ENCODE measurements at places on chromosomes 4 and X.

- DNase-seq = peak; percentile 61
Observed at GRCh38 chr4:184845367-184846021, 19.7 kb upstream of the ACSL1 start.

DNA sequence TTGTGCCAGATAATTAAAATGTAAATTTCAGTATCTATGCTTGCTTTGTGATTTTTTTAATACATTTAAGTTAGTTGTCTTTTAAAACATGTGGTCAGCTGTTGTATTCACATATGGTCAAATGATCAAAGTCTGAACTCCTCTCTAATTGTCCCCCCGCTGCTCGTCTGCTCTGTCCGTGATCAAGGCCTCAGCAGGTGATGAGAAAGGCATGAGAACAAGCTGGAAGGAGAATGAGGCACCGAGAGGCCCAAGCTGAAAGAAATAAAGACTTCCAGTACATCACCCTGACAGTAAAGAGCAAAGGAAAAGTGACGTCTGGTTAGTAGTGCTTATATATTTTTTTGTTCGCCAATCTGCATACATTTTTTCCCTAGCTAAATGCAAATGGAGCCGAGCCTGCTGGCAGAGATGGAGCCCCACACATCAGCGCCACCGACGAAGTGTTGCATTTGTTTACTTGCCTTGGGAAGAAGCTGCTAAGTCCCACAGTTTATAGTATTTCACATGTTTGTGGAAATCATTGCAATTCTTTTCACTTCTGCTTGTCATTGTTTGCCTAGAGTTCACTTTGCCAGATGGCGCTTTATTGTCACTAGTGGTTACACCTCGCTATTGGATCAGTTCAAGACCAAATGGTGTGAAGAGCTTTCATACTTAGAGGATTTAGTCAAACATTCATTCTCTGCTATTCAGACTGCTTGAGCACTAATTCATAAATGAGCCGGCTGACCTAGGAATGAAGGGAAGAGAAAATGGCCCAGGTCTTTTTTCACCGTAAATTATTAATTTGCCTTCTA lies 181.5 kb downstream of the ZIC3 start:
- DNase-seq = no peak

DNA sequence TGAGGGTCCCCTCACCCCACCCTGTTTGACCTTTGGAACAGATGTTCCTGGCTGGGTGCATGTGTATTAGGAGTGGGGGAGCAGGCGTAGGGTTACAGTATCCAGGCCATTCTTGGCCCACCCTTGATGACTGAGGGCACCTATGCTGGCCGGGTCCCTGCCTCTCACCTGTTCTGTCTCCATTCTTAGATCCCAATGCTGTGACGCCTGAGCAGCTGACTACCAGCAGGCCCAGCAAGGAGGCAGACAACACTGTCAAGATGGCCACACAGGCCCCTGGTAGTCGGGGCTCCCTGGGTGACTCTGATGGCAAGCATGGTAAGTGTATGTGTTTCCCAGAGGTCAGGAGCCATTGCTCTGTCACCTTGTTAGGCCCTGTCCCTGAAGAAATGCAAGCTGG lies 10.9 kb downstream of the EFNB1 start:
- no peak for DNase-seq

DNA sequence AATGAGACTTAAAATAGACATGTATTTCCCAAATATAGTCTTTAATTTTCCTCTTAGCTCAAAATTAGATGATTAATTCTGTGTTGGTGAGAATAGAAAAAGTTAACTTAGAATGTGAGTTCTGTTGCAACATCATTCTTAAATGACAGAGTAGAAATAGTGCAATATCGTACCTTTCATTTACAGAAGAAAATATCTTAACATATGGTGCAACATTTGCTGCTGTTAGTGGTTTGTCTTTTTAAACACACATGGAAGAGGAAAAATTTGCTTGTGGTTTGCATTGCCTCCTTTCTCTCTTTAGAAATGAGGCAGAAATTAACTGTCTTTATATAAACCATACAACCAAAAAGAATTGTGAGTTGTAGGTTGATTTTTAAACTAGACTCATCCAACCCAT lies 39.3 kb upstream of the FHDC1 start:
- no peak for DNase-seq

DNA sequence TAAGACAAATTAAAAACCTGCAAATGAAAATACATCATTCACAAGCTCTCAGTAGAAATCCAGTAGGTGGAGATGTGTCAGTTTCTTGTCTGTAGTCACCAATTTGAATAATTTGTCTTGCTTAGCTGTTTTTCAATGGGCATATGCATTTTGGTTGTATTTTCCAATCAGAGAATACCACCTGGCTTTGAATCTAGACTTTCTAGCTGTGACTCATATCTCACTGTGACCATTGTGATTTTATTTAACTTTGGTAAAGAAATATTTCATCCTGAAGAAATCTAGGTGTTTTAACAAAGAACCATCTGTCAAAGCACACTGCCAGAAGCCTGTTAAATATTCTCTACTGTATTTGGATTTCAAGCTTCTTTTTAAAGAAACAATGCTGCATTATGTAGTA lies 1650.6 kb upstream of the IGFBP7 start:
- DNase-seq = no peak

GRCh38 chr4:151519728-151520415 lies 110.9 kb downstream of the FHIP1A start:
- no peak for DNase-seq

- no peak for DNase-seq
Observed at GRCh38 chrX:84047339-84047738, 140.7 kb downstream of the RPS6KA6 start.

GRCh38 chrX:40152173-40152711 lies 54.5 kb upstream of the BCOR start:
- no peak for DNase-seq

DNA sequence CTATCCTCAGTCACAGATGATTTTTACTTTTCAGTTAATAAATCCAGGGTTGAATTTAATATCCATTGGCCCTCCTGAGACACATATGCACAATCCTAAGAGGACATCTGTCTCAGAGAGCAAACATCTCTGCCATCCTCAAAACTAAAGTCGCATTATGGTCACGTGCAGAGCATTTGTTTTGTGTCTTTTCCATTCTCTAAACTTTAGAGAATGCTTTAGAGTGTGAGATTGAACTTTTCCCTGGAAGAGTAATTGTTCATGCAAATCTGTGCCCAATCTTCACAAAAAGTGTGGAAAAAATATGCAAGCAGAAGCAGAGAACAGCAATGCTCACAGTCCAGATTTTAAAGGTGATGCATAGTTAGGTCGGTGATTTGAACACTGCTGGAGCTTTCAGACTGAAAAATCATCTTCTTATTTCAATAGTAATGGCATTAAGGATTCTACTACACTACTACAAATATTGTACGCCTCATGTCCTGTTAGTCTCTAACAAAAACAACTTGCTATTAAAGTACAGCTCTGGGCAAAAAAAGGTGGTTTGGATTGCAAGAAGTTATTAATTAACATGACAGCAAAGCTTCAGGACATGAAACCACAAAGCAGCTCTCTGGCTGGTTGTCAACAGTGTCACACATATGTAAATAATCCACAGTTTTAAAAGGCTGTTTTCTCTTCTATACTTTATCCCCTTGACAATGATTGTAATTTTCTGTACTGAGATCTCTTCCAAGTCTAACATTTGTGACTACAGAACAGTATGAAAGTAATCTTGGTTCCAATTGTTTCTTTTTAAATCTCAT lies 19.9 kb downstream of the DCHS2 start:
- no peak for DNase-seq

DNA sequence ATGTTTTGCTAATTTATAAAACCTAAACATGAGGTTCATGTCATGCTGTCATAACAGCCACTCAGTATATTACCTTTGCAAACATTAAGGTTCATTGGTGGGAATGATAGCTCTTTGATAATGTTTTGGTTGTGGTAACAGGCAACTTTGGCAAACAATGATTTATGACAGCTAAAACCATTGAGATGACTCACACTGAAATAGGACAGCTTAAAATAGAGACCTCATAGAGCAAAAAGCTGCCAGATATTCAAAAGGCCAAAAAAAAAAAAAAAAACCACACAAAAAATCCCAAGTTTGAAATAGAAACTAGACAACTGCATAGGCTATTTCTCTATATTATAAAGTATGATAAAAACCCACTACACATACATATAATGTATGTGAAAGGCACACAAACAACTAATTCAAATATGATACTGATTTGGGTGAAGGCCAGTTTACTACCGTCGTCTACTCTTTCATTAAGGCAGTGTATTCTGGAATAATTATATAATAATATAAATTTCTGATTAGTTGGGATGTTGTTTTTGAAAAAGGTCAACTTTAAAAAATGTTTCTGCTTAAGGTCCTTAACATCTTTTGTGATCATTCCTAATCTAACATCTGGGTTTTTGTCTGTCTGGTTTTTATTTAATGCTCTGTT lies 646.0 kb upstream of the PITX2 start:
- DNase-seq = peak; percentile 77

DNA sequence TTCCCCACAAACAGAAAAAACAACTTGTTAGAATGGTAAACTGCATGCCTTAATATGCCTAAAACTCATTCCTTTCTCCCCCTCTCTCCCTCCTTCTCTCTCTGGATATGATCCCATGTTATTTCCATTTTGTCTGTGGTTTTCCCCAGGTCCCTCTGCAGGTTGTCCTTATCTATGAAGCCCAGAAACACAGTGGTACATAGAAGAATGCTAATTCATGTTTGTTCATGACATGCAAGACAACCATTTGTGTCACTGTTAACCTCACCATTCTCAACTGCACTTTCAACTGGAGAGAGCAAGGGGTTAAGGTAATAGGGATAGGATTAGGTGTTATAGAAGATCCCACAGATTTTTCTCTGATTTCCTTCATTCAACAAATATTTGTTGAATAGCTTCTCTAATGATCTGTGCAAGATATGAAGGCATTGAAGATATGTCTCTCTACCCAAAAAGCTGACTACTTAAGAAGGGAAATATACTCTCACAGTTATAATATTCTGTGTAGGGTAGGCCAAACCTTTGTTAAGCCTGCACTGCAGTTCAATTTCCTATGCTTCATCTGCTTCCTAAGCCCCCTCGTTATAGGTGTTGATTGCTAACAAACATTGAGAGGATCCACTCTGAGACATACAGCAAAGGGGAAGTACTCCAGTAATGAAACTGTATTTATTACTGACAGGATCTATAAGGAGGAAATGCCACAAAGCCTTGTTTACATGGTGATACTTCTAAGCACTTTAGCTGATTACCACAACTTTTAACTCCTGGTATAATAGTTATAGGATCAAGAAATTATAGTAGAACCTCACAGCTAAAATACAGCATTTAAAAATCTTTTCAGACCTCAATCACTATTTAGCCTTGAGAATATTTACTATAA lies 96.1 kb downstream of the FRYL start:
- DNase-seq = no peak

- no peak for DNase-seq
Observed at GRCh38 chr4:33063241-33063640, 2343.1 kb downstream of the PCDH7 start.

GRCh38 chrX:1283093-1283492 lies 14.5 kb downstream of the CSF2RA start:
- no peak for DNase-seq

DNA sequence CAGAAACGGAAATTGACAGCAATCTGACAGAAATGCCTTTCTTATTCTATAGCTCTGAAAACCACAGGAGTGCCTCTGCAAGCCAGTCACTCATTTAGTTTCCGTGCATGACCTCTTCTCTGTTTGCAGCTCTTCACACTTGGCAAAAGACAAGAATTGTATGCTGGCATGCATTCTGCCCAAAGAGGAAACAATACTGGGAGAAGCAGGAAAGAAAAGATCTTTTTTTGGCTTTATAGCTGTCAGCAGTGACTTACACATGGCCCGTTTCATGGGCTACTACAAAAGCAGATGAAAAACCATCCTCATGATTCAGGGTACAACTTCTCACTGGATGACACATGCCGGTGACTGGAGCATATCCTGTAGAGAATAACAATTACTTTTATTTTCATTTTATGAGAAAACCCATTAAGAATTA lies 249.4 kb downstream of the ADAMTS3 start:
- no peak for DNase-seq

DNA sequence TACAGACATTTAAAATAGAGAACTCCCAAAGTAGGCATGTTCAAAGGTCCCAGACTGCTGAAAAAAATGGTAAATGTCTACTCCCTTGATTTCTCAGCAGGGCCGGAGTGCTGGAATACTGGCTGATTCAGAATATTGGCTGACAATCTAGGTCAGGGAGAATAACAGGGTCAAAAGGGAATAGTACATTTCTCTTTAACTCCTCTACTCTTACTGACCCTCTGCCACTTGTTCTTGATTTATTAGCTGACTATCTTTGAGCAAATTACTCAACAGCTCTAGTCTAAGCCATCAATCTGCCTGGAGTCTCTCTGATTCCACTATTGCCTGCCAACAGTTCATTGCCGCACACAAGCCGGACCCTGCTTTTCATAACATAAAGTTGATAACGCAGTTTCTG lies 19.7 kb upstream of the NWD2 start:
- no peak for DNase-seq

GRCh38 chr4:19478791-19479190 lies 772.9 kb upstream of the SLIT2 start:
- DNase-seq = no peak

DNA sequence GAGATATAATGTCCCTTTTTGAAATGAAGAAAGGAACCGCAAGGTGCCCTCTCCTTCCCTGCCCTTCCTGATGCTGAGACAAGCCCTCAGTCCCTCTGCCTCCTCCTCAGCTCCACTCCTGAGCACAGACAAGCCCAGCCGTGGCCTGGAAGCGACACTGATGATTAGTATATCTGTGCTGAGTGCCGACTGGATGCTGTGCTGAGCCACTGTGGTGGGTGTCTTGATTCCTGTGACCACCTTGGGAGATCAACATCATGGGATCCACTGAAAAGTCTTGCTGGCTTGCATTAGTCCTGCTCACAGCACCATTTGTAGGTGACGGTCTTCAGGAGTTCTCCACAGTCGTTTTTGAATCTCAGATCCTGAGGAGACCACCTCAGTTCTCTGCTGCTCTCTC lies 59.5 kb upstream of the HGFAC start:
- DNase-seq = no peak

DNA sequence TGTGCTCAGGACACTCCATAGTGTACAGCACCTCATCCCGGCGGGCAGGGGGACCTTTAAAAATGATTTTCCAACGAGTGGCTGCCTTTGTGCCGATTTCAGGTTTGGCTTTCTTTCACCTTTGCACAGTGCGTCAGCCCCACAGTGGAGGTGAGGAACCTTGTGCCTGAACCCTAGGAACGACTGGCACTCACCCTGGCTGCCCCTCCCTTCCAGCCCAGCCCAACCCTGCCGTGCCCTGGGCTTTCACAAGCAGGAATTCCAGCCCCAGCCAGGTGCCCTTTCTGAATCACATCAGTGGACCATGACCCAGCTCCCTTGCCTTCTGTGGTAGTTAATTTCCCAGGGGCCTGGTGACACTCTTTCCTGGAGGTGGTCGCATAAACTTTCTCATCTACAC lies 1.3 kb downstream of the TMEM164 start:
- peak; percentile 45 for DNase-seq

DNA sequence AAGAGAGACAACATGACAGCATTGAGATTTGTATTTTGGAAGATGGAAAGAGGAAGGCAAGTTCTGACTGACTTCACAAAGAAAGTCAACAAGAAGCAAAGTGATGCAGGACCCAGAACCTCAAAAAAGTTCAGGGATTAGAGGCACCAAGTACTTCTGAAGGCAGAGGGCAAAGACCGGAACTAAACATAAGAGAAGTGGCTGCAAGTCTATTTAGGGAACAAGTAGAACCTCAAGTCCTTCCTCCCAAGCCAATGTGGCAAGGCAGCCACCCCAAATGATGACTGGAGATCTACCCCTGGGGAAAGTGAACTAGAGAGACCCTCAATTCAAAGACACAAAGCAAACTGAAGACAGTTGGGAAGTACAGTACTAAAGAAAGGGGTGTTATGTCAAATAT lies 46.6 kb downstream of the SLC39A8 start:
- DNase-seq = no peak
